NCI-H2029 (cell line): ENCODE measurements at places on chromosomes 7 and 10.

GRCh38 chr7:35007768-35008167 is 29.5 kb downstream of the DPY19L1 start:
- no peak for DNase-seq

GRCh38 chr10:8677642-8678041 is 623.2 kb downstream of the GATA3 start:
- DNase-seq = no peak

DNA sequence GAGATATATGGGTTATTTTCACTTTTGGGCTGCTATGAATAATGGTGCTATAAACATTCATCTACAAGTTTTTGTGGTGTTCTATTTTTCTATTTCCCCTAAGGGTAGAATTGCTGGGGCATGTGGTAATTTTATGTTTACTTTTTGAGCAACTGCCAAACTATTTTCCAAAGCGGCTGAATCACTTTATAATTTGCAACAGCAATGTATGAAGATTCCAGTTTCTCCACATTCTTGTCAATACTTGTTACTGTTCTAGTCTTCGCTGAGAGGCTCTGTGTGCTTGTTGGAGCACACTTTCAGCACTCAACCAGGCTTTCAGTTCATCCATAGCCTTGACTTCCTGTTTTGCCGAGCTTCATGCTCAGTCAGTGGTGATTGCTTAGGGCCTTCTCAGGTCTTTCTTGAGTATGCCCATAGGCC is 39.0 kb downstream of the ADK start:
- no peak for DNase-seq

GRCh38 chr10:29522061-29522855 is 112.5 kb downstream of the SVIL start:
- DNase-seq = no peak

- no peak for DNase-seq
Observed at GRCh38 chr7:19930851-19931250, 157.4 kb upstream of the TMEM196 start.

- DNase-seq = no peak
Observed at GRCh38 chr10:101564490-101564991, 23.5 kb downstream of the POLL start.

DNA sequence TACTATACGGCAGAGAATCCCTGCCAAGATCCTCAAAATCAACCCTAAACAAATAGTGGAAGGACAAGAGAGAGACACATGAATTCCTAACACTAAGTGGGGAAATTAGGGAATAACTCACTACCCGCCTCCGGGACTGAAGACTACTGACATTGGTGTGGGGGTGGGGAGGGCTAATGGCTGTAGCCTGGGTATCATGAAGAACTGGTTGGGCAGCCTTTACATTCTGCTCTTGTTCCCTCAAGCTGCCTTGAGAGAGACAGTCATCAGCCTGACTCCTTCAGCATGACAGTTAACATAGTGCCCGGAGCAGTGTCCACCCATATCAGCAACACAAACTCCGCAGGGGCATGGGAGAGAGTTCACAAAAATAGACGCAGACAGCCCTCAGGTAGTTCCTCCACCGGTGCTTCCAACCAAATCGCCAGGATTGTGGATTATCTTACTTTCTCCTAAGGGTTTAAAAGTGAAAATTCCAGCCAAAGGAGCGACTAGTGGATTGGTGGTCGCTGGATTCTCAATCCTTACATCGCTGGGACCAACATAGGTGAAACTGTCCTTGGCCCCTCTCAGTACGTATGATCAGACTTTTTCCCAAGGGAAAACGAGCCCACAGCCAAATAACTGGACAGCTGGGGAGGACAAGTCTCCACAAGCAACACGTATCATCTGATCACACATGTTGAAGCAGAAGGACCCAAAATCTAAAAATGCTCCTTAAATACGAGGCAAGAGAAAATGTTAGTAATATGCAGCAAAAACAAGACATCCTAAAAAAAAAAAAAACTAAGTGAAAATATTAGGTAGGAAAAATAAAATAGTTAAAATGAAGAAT is 22.6 kb downstream of the TMEM254 start:
- DNase-seq = no peak

DNA sequence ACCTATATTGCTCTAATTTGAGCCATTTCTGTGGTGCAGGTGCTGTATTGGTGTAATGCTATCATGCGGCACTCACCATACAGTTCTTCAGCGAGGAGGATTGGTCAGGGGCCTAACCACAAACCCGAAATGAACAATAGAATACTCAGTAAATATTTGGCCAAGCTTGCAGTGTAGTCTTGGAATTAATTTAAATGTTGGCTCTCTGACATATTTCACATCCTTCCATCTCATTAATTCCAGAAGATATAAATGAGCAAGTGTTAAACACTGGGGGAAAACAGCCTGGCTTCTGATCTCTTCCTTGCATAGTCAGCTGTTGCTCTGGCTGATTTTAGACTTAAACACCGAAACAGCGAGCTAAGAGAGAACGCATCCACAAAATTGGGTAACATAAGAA is 663.1 kb upstream of the GHITM start:
- DNase-seq = no peak

DNA sequence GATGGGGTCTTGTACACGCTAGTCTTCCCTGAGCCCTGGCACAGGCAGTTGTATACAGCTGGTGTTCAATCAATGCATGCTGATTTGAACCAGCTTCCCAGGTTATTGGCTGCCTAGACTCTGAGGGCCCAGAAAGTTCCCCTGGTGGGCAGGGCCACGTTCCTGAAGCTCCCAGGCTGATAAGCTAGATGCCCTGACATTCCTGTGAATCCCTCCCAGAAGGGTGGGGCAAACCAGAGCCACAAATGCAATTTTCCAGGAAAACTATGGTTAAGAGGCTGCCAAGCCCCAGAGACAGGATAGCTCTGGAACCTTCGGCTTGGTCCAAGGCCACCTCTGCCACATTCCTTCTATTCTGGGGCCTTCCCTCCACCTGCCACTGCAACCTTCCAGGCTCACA is 78.2 kb downstream of the FAM53B start:
- no peak for DNase-seq

DNA sequence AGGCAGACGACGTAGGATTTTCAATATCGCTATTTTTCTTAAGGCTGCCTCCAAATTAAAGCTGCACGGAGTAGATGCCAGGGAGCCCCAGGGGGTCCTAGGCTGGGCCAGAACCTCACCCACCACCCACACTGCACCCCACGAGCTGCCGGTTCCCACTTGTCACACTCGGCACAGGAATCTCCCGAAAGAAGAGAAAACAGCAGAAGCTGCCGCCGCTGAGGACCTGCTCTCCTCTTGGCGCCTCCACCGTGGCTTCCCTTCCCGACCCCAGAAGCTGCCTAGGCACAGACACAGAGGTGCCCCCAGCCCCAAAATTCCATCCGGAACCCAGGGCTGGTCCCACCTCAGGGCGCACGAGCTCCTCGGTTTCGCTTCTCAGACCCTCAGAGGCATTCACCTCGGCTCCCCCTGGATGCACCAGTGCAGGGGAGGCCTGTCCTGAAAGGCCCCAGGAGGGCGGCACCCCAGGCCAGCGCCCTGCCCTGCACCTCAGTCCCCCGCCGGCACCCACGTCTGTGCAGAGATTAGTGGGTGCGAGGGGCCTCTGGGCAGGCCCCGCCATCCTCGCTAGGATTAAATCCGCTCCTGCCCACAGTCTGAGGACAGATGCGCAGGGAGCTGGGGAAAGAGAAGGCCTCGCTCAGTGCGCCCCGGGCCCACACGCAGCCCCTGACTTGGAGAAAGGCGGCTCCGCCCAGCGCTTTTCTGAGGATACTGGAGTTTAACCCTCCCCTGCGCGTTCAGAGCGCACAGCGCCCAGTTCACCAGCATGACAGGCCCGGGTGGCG is 99.2 kb downstream of the PTPRN2 start:
- no peak for DNase-seq

DNA sequence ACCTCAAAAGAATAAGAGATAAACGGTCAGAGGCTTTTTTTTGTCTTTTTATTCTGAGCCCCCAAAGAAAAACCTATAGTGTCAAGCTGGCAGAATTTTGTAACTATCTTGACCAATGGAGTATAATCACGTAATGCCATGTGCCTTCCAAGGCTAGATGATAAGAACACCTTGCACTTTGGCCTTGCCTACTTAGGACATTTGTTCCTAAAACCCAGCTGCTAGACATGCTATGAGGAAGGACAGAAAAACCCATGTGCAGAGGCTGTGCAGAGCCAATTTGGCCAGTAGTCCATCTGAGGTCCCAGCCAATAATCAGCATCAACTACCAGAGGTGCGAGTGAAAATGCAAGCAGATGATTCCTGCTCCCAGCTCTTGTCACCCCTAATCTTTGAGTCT is 69.9 kb downstream of the EPDR1 start:
- DNase-seq = no peak
